ENCODE measurements at places on chromosomes 16 and 17. TPM values are rescaled to one million over a fixed set of nuclear protein-coding genes. Genes with fewer than 3 reads are reported as not detected.

- no peak for DNase-seq
Observed at GRCh38 chr17:2689411-2690164, 22.0 kb downstream of the CLUH start.

- DNase-seq: no peak
Observed at GRCh38 chr16:59039066-59039720, 305.1 kb upstream of the GOT2 start.

ACSM2A gene
- polyA plus RNA-seq: 99.4 TPM

DNA sequence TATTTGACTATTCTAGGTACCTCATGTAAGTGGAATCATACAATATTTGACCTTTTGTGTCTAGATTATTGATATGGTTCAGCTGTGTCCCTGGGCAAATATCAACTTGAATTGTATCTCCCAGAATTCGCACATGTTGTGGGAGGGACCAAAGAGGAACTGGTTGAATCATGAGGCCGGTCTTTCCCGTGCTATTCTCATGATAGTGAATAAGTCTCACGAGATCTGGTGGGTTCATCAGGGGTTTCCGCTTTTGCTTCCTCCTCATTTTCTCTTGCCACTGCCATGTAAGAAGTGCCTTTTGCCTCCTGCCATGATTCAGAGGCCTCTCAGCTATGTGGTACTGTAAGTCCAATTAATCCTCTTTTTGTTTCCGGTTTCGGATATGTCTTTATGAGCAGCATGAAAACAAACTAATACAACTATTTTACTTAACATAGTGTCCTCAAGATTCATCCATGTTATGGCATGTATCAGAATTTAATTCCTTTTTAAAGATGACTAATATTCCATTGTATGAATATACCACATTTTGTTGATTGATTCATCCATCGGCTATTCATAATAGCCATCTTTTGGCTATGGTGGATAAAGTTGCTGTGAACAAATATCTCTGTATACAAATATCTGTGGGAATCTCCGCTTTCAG is 129.1 kb downstream of the FTO start:
- no peak for DNase-seq

DNA sequence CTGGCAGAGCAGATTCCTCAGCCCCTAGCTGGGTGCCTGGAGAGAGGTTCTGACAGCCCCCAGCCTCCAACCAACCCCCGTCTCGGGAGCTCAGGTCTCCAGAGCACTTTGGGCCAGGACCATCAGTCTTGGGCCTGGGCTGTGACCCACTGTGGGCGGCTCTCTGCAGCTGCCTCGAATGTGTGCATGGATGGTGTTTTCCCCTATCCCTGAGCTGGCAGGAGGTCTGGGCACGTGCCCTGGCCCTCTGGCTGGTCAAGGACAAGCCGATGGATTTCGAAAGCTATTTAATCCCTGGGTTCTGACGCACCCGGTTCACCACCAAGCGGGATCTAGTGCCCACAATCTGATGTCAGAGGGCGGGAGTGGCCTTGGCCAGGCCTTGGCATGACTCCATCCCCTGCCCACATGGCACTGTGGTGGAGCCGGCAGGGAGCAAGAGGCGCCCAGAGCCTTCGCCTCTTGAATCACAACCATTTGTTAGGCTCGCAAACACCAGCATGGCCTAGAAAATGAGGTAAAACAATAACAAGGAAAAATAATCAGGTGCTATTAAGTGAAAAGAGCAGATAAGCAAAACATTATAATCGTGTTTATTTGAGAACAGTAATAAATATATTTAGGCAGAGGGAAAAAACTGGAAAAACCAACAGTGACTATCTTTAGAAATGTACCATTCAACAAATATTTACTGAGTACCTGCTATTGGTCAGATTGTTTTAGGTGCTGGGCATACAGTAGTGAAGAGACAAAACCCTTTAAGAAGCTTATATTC is 69.3 kb upstream of the TOB1 start:
- no peak for DNase-seq
